Vagina (tissue), 2 donors: ENCODE measurements at places on chromosomes 3 and 15.

GRCh38 chr3:187678726-187679268, 8.6 kb upstream of the SST start:
- DNase-seq, result no peak

GRCh38 chr3:72345237-72345878, 502.9 kb downstream of the SHQ1 start:
- no peak for DNase-seq

- no peak for DNase-seq
Measured at GRCh38 chr3:156148946-156149381, 28.6 kb downstream of the KCNAB1 start.

DNA sequence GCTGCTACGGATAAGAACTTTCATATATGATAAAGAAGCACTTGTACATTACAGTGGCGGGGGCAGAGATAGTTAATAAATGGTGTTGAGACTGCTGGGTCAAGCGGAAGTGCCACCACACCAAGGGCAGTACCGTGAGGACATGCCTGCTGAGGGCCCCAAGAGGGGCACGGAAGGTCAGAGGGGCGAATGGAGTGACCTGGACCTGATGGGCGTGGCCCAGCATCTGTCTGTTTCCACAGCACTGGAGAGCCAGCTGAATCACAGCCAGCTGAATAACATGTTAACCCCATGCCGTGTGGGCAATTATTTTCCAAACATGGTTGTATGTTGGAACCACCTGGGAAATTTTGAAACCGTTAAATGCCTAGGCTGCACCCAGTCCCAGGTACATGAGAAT, 37.2 kb downstream of the ANKDD1A start:
- no peak for DNase-seq

- no peak for DNase-seq
Measured at GRCh38 chr3:159877924-159878323, 110.7 kb upstream of the IL12A start.

DNA sequence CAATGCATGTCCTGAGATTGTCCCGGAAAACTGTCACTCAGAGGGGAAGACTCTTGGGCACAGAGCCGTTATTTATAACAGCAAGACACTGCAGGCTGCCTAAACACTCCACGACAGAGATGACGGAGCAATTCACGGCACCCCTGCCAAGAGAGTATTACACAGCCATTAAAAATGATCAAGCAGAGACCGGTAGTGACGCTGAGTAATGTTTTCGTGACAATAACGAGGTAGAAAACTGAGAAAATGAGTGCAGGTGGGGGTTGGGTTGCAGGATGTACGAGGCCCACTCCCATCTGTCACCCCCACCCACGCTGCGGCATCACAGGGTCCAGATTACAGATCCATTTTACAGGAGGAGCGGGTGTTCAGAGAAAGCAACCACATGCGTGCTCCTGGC, 58.9 kb upstream of the LINGO1 start:
- DNase-seq, result no peak

DNA sequence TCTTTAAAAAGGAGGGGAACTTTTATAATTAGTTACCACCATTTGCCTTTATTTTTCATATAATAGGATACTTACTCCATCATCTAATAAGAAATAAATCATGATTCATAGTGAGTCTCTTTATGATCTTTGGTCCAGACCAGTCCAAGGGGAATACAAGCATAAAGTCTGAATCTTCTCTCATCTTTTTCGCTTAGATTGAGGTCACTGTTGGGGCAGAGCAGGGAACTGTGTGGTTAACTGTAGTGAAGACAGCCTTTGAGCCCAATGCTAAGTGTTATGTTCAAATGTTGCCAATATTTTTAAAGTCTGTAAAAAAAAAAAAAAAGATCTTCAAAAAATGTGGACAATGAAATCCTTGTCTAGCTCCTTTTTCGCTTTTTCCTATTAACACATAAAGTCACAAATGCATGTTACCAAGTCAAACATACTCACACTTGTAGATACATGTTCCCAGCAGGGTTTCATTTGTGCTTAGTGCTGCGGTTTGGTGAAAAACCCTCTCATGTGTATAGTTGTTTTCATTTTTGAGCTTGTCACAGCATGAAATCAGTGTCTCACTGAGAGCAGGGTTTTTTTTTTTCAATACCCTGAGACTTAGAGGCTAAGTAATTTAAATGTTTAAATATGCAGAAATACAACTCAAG, 72.1 kb downstream of the EPHA3 start:
- no peak for DNase-seq

GRCh38 chr15:79682851-79683288, 213.9 kb downstream of the MTHFS start:
- DNase-seq, result no peak

- DNase-seq, result no peak
Measured at GRCh38 chr3:28279770-28280169, 38.4 kb downstream of the CMC1 start.

GRCh38 chr3:10548992-10549391, 43.6 kb upstream of the ATP2B2 start:
- peak; percentile 67 for DNase-seq

GRCh38 chr3:99467420-99467819, 171.0 kb upstream of the COL8A1 start:
- DNase-seq, result no peak

DNA sequence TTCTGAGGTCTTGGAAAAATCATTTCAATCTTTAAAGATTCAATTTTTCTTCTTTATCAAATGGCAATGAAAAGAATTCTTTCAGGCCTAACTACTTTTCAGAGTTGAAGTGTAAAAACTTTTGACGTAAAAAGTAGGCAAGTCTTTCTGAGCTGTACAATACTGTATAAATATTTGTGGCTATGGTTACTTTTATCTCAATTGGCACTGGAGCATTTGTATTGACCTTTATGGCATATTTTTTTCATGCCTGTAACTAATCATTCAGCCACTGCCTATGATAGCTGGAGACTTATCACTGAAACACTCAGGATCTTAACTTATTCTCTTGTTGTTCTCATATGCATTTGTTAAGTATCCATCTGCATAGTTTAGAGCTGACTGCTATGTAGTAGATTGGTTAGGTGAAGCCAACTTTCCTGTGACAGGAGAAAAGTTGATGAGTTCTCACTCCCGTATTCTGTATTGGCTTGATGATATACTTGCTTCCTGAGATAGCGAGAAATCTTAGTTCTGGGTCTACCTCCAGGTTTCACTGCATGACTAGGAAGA, 290.4 kb upstream of the TBL1XR1 start:
- no peak for DNase-seq

DNA sequence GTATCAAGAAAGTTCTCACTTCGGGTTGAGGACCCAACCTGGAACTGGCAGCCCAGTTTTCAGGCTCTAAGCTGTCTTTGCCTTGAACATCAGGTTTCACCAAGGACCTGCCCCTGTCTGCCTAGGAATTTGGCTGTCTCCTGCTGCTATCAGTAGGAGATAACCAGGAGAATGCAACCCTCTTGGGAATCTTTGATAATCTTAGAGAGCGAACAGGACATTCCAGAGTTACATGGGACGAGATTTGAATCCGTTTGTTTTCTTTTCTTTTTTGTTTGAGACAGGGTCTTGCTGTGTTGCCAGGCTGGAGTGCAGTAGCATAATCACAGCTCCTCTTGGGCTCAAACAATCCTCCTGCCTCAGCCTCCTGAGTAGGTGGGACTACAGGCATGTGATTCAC, 18.0 kb upstream of the EIF1B start:
- no peak for DNase-seq

GRCh38 chr3:68336042-68336441, 596.3 kb downstream of the TAFA4 start:
- DNase-seq, result no peak

DNA sequence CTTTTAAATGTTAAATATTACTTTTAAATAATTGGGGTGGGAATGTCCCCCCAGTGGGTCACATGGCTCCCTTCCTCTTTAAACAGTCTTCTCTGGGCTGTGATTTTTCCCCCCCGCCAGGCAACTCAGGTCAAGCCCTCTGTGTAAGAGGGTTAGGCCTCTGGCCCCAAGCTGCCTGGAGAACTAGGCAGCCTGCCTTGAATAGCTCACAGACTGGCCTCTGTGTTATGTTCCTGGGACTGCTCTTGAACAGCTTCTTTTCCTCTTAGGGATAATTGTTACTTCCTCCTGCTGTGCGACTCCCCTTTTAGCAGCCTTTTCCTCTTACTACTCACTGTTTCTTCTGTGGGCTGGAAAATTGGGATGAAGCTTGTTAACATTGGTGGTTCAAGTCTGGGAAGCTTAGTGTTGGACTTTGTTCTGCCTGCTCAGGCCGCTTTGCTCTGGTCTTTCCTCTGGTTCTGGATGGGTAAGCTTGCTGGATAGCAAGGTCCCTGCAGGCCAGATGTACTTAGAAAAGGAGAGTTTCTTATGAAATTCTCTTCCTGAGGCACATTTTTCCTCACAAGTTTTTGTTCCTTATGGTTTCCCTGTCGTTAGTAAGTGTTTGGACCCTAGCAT, 2.2 kb downstream of the TEX264 start:
- DNase-seq, result no peak

DNA sequence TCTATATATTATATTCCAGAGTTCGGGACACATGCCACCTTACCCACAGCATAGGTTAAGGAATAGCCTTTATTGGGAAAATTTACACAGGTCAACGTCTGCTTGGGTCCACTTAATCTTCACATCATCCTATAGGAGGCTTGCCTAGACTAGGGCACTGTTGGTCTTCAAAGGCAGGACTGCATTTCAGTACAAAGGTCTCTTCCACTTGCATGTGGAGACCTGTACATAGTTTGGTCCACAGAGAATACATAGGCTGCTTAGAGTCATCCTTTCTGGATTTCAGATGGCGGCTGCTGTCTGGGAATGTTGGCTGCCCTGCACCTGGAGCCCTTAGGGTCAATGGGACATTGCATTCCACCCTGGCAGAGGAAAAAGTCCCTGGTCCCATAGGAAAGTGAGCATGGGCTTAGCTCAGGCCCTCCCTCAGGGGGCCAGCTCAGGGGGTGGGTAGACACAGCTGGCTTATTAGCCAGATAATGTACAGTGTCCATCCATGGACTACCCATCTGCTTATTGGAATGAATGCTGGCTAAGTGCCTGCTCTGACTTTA, 75.3 kb upstream of the TGFBR2 start:
- DNase-seq, result no peak

DNA sequence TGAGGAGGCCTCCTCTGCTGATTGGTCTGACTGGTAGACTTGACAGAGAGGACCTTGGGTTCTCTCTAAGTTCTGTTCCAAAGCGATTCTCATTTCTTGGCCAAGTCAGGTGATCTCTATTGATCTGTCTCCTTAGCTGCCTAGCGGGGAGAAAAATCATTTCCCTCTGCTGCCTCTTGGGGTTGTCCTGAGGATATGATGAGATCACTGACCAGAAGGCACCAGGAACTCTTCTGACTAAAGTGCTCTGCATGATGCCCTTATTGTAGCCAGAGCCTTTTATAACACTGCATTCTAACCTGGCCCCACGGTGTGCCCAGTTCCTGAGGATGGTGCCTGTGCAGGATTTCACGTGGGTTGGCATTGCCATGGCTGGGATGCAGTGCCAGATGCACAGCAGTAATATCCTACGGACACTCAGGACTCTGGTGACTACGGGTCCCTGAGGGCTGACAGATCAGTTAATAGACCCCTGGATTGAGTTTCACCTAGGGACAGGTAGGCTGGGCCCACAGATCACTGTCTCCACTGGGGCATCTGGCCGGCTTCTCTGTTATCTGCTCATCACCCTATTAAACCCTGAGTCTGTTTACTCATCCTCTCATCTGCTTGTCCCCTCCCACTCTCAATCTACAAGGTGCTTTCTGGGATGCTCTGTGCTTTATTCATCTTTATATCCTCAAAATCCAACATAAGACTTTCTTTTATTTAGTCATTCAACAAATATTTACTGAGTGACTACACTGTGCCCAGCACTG, 3.9 kb upstream of the HEG1 start:
- no peak for DNase-seq

GRCh38 chr15:91572110-91572509, 281.4 kb upstream of the SLCO3A1 start:
- DNase-seq, result no peak

- DNase-seq, result no peak
Measured at GRCh38 chr3:67109651-67110204, 111.6 kb downstream of the KBTBD8 start.

GRCh38 chr15:98740295-98740694, 92.0 kb downstream of the IGF1R start:
- no peak for DNase-seq

DNA sequence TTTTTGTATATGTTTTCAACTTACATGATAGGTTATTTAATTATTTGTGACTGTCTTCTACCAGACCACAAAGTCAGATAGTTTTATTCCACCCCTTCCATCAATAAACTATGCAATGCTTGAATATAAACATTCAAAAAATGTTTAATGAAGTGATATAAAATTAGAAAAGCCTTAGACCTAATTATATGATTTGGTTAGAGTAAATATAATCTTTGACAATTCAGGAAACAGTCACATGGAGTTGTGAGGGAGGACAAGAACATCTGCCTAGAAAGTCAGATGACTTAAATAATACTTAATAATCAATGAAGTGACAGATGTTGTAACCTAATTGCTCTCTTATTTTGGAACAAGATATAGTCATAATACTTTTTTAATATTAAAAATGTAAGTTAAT, 710.3 kb downstream of the ZBBX start:
- DNase-seq, result no peak

- DNase-seq, result no peak
Measured at GRCh38 chr3:185292238-185292637, 38.4 kb upstream of the EHHADH start.

DNA sequence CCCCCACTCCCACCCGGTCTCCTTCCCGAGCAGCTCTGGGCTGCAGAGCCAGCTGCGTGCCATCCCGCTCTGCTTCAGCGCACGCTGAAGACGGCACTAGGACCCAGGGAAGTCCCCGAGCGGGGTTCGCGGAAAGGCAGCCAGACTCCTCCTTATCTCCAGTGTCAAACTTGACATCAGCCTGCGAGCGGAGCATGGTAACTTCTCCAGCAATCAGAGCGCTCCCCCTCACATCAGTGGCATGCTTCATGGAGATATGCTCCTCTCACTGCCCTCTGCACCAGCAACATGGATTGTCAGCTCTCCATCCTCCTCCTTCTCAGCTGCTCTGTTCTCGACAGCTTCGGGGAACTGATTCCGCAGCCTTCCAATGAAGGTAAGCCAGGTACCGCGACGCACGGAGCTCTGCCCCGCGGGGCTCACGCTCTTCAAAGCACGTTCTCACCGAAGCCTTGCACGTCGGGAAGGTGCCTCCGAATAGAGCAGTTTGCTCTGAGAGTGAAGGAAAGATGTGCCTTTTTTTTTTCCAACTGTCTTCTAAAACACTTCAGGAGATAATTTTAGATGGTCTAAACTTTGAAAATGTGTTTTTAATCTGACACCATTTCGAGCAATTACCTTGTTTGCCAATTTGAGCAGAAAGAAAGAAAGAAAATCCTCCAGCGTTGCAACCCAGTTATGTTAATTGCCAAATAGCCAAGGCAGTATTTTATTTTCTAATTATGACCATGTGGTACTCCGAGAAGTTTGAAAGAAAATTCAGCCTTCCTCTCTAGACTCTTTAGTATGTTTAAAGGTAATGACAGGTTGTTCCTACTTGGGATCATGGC, at the start of gene EPHA3:
Gene EPHA3 (plus strand): TSS at position 161 of the 830 bp plus-strand sequence. CDS start 128 bp downstream, at position 289.
- DNase-seq, result no peak

- DNase-seq, result peak; percentile 18
Measured at GRCh38 chr15:91880373-91880772, 26.9 kb downstream of the SLCO3A1 start.

GRCh38 chr3:123859177-123859576, 25.0 kb downstream of the MYLK start:
- DNase-seq, result no peak
